ENCODE measurements at places on chromosomes 5 and 9.

DNA sequence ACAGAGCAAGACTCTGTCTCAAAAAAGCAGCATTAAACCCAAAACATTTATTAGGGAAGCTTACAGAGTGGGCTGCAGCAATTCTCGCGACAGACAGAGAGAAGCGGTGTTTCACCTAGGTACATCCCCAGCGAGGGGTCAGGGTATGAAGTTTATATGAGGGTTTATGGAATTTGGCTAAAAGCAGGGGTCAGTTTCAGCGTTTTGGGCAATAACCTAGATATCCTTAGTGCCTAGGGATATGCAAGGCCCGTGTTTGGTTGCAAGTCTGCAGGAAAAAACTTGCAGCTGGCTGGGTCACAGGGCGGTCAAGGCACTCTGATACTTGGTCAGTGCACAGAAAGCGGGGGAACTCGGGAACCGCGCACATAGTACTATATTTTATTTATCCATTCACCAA, 649 bp upstream of the GLE1 start:
- no peak for DNase-seq

GRCh38 chr5:160311491-160312133, 752 bp downstream of the CCNJL start:
- no peak for DNase-seq

- no peak for DNase-seq
These were observed 58.3 kb upstream of the AKNA start for GRCh38 chr9:114446036-114446435.

GRCh38 chr9:95935861-95936578, 60.5 kb downstream of the ERCC6L2 start:
- DNase-seq = no peak

DNA sequence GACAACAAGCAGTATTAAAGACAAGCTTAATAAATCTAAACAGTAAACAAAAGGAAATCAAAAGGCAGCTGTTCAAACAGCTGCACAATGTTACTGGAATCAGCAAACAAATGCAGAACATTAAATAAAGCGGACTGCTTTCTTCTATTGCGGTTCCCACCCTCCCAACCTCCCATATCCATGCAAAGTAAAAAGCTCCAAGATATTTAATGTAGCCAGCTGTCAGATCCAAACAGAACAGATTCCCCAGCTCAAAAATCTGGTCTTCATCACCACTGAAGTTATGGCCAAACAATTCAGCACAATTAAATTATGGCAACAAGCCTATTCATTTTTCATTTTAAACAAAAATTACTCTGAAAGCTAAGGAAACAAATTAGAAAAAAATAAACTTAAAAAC, 75.9 kb downstream of the SLC38A9 start:
- DNase-seq = no peak

DNA sequence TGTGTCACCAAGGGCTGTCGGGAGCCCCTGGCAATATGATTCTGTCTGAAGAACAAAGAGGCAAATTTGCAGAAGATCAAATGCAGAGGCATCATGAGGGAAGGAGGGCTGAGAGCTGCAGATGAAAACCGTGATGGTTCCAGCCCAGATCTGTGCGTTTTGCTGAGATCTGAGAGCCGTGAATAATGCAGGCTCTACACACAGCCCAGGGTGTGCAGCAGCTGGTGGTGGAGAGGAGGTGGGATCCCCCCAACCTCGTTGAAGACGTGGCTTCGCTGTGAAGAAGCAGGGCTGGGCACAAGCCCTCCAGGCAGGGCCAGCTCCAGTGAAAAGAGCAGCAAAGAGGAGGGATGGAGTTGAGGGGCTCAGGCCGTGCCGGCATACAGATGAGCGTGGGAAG, 75.5 kb downstream of the TSPAN17 start:
- DNase-seq = no peak

DNA sequence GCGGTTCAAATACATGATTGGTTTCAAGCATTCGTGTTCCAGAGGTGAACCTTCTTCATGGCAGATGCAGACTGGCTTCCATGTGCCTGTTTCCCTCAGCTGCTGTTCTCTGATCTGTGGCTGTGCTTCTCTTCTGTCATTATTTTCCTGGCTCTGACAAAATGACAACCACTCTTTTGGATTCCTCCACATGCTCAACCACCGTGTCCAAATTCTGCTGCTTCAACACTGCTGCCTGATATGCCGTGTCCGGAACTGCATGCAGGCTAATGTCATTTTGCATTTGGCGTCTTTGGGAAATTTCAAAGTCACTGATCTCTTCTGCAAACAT, 368.7 kb upstream of the ZNF608 start:
- no peak for DNase-seq

- no peak for DNase-seq
These were observed 23.2 kb upstream of the CARNMT1 start for GRCh38 chr9:75051285-75051684.
